Inflammatory macrophage treated with lipopolysaccharide for 1 hour (primary cell): ENCODE measurements at places on chromosomes 6 and 20.

DNA sequence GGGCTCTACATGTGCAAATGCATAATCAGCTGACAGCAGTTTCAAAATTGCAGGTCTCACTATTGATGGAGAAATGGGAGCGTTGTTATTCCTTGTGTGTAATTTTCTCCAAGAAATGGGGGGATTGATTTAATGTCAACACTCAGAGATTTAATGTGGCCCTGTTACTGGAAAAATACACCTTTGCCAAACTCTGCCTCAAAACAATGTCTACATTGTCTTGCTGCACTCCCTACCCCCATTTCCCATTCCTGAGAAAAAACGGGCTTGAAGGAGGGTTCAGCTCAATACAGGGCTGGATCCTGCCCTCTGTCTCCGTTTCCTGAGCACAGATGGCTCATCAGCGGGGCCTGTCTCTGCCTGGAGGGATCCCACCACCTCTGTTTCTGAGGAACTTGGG is 18.4 kb downstream of the EDN3 start:
- DNase-seq, result no peak

GRCh38 chr6:8829796-8830195 is 394.5 kb upstream of the SLC35B3 start:
- peak; percentile 21 for DNase-seq

- peak; percentile 46 for DNase-seq
Observed at GRCh38 chr6:87078983-87079616, 15.8 kb downstream of the CGA start.

GRCh38 chr20:59232618-59233017 is 67.8 kb upstream of the EDN3 start:
- no peak for DNase-seq

DNA sequence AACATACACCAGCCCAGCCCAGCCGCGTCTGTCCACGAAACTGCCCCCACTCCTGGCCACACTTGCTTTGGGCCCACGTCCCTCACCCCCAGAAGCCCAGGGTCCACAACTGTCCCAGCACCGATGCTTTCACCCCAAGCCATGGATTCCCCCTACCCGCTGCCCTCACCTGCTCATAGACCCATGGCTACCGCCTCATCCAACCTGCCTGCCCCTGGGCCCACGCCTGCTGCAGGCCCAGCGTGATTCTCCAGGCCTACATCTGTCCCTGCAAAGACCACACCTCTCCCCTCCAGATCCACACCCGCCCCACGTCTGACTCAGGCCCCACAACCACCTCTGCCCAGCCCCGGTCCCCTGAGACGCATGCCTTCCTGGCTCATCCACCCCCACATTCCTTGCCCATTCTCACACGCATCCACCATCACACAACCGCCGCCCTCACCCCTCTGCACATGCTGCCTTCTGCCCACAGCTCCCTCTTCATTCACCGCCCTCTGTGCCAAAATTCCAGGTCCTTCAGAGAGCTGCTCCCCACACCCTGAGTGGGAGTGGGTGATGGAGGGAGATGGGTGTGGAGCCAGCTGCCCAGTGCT is 86.7 kb downstream of the GRM4 start:
- DNase-seq, result no peak

DNA sequence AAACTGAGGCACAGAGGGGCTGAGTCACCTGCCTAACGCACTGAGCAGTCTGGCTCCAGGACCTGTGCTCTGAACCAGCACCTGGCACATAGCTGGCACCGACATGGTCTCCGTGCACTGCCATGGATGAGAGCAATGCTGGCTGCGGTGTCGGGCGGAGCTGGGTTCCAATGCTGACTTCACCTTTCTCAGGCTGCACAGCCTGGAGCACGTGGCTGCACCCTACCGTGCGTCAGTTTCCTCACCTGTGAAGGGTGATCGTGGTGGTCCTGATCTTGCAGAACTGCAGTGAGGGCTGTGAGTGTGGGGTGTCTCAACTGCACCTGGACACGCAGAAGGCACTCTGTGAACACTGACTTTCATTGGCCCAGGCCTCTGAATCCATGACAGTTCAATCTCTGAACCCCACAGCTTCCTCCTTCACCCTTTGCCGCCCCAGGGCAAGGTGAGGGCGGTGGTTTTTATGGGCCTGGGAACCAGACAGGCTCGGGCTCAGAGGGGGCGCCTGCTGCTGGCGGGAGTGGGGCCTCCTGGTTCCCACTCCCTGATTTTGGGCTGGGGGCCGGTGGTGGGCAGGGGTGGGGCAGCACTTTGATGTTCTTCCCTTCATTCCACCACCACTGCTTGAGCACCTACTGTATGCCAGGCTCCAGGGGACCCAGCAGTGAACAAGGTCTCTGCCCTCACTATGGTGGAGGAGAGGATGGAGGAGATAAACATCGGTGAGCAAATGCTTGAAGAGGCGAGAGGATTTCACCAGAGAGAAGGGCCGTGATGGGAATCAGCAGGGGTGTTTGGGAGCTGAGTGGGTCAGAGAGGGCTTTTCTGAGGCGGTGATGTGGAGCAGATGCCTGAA is 102.9 kb downstream of the CEBPB start:
- no peak for DNase-seq

- DNase-seq, result no peak
Observed at GRCh38 chr6:108464418-108465097, 96.2 kb upstream of the FOXO3 start.

GRCh38 chr6:37483252-37483901 is 16.3 kb downstream of the CCDC167 start:
- DNase-seq, result no peak

GRCh38 chr20:9617940-9618339 is 103.5 kb downstream of the LAMP5 start:
- peak; percentile 61 for DNase-seq

GRCh38 chr6:20563377-20563776 is 29.1 kb downstream of the CDKAL1 start:
- DNase-seq, result no peak
